Activated CD8-positive, alpha-beta memory T cell treated with anti-CD3 and anti-CD28 coated beads, Interleukin-2, amount 50 U/mL, for 48 hours (primary cell): ENCODE measurements at places on chromosomes 2 and 18.

DNA sequence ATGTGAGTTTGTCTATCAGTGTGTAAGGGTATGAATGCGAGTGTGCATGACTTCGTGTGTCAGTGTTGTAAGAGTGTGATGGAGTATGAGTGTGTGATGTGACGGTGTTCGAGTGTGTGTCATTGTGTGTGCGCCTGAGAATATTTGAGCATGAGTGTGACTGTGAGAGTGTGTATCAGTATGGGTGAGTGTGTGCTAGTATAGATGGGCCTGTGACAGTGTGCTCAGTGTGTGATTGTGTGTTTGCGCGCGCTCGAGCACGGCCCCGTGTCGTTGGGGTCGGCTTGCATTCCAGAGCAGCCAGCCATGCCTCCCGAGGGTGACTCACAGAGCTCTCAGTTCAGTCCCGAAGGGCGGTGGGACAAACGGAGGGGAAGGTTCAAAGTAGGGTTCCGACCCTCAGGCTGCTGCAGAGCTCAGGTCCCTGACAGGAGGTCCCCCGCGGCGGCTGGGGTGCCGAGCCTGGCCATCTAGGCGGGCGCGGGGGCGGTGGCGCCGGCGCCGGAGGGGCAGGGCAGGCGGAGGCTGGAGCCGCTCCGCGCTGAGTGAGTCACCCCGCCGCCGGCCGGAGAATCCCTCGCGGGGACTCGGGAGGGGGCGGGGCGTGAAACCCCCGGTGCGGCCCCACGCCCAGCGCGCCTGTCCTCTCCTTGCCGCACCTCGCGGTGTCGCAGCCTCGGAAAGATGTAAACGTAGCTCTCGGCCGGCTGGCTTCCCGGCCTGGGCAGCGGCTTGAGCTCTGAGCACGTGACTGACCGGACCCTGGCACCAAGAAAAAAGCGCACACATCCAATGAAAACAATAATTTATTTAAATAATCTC is 3.8 kb downstream of the DLX2 start:
- peak; percentile 75 for DNase-seq

GRCh38 chr2:20539133-20539719 is 92.4 kb downstream of the RHOB start:
- no peak for DNase-seq

DNA sequence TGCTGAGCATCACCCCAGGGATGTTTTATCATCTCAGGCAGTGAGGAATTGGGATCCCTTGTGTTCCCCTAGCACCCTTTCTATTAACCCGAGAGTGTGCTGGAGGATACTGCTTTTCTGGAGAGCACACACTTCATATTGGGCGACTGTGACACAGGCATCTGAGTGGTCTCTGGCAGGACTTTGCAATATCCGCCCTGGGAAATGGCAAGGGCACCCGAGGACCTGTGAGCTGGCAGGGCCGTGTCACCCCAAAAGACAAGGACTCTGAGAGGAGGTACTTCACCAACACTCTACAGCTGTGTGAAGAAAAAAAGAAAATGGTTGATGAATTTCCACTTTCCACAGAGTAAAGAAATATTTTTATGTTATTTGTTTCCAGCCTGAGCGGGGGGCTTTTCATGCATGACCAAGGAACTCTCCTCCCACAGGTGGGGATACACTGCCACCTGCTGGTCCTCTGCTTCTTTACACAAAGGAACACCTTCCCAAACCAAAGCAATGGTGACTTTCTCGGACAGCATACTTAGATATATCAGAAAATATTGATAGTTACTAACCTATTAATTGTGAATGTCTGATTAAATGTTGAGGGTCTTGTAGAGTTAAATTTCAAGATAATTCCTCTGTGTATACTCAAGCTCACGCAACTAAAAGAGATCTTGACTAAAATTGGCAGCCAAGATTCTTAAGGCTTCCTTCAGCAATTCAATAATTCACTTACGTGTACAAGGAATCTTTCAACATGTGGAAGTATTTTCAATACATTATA is 45.9 kb upstream of the REG3G start:
- DNase-seq: peak; percentile 57

DNA sequence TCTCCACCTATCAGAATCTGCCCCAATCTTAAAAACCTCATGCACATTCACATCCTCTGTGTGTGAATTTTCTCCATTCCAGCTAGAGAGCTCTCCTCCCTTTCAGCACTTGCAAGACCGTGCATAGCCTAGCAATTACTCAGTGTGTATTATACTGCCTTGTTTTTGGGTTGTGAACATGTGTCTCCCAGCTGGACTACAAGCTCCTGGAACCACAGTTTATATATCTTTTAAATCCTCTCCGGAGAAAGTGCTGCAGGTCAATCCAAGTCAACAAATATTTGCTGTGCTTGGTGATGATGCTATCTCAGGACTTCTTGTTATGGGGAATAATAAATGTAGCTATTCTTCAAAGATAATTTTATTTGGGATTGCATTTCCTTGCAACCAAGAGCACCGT is 58.2 kb upstream of the MEX3C start:
- no peak for DNase-seq

DNA sequence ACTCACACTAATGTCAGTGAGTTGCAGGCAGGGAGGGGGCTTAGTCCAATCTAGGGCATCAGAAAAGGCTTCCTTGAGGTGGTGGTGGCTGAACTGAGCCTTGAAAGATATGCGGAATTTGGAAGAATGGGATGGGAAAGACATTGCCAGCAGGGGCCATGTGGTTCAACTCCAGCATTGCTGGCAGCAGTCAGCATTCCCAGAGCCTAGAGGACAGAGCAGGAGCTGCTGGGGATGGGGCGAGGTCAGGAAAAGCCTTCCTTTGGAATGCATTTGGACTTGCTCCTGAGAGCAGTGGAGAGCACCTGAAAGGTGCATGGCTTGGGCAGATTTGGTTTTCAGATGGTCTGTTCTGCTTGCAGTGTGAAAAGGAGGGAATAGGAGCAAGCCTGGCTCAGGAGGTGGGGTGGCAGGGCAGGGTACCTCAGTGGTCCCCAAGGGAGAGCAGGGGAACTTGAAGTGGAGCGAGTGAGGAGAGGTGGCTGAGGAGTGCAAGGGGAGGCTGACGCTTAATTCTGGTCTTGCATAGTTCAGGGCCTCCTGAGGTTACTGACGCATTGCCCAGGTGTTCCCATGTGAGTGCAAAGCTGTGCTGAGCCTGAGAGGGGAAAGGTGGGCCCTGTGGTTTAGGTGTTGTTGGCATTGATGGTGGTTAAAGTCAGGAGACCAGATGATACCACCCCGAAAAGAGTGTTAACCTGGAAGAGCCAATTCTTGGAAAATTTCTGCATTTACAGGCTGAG is 112.1 kb upstream of the MGAT5 start:
- DNase-seq: no peak

DNA sequence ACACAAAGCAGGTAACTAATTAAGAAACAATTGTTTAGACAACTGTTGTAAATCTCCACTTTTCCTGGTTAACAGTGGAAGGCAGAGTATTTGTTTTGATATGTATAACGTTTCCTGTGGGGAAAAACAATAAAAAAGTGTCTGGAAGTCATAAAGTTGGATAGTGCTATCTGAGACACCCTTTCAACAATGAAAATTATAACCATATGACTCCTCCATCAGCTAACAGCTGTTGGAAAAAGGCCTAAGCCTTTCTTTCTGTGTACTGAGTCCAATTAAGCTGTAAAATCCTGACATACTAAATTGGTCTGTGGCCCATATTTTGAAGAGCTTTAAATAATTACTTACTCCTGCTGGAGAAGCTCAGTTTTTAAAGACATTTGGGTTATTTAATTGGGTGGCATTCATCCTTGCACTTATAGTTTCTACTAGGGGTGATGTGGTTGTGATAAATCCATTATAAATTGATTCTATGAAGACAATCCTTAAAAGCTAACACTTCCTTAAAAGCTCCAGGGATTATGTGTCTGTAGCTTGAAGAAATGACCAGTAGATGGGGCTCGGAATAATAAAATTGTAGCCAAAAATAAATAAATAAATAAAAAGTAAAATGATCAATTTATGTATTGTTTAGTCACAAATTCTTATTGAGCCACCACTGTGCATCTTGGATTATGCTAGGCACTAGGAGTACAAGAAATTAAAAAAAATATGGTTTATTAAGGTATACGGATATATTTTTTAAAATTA is 698.1 kb upstream of the NXPH2 start:
- DNase-seq: no peak

GRCh38 chr2:44549856-44550255 is 188.1 kb downstream of the CAMKMT start:
- no peak for DNase-seq

DNA sequence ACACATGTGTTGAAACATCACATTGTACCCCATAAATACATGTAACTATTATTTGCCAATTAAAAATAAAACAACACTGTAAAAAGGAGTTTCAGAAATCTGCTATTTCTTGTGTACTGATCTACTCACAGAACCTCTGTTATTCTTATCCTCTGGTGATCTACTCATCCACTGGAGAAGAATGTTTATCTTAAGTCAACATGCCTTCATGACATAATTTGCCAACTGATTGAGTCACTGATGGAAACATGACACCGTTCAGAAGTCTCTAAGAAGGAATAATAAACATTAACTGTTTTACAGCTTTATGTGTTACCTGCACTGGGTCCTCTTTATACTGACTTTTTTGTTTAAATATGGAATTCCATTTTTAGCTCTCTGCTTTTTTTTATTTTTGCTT is 555.2 kb downstream of the DCDC2C start:
- DNase-seq: no peak

DNA sequence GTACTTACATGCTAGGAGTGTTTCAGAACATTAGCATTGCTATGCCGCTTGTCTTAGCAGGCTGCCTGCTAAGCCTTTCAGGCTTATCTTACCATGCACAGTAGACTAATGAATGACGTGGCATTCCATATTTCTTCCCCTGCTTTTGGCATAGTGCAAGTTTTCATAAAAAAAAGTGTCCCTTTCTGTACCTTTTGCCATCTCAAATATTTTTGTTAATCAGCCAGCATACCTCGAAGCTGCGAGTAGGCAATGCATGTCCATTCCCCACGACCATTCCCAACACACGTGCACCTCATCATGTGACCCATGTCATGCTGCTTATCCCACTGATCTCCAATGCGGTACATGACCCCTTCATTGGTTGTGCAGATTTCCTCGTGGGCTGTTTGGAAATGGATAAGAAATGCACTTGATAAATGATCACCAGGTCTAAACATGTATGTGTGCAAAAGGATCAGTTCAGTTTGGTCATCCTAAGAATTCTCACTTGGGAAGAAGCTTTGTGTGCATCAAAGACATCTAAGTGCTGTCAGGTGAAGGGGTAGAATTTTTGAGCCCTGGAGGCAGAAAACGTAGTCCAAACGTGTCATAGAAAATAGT is 13.9 kb downstream of the FN1 start:
- no peak for DNase-seq

GRCh38 chr18:25010623-25011374 is 341.2 kb downstream of the ZNF521 start:
- no peak for DNase-seq

- DNase-seq: no peak
Observed at GRCh38 chr2:37415128-37415820, 70.8 kb downstream of the QPCT start.

DNA sequence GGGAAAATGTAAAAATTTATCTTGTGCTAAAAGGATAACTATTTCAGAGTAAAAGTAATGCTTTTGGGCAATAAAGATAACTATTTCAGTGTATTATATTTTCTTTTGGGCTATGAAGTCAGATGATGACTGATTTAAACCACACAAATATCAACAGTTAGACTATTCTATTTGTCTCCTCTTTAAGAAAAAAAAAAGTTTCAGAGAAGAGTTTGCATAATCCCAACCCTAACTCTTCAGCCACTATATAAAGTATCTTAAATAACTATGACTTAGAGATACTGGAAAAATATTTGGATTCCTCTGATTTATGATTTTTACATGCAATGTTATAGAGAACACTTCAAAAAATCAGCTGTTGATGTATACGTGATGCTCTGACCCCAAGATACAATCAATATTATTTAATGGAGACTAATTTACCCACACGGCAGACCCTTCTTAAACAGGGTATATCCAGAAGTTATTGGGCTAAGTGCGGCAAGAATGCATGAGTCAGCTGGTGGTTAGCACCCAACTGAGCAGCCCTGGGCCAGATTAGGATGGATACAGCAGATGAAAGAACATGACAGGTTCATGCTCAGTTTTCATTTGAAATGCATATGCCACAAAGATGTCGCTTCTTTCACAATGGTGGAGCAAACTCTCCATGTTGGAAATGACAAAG is 279.0 kb downstream of the AFF3 start:
- no peak for DNase-seq

DNA sequence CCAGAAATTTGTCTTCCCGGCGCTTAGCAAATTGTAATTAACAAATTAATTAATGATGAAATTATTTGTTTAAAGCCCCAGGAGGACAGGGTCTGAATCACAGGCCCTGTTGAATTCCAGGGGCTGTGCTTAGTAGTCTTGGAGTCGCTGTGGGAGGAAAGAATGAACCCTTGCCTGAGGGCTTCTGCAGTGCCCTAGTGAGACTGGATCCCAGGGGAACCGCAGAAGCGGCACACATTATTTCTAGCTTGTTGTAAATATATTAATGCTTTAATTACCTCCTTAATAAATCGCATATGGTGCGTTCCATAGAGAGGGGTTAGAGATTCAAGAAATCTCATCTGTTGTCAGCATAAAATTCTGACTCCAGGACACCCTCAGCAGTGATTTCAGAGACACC is 235.4 kb downstream of the CELF4 start:
- no peak for DNase-seq

DNA sequence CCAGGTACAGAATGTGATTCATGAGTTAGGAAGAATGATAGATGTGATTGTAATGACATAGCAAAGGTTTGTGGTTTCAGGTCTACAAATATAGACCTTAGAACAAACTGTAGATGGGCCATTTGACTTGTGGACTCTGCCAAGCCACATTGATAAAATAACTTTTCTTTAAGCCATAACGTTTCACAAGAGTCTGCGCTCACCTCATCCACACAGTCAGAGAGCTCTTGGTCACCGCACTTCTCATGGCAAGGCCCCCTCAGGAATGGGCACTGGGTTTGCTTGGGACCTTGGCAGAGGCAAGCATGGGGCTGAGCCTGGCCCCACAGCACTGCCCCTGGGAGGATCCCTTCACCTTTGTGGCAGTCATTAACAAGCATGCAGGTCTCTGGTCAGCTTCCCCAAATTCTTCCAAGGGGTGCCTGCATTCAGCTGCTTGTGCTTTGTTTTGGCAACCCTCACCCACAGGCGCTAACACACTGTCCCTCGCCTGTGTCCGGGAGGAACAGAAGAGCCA is 14.0 kb downstream of the ARMC9 start:
- DNase-seq: peak; percentile 15

GRCh38 chr18:79438089-79438897 is 42.6 kb downstream of the NFATC1 start:
- no peak for DNase-seq

DNA sequence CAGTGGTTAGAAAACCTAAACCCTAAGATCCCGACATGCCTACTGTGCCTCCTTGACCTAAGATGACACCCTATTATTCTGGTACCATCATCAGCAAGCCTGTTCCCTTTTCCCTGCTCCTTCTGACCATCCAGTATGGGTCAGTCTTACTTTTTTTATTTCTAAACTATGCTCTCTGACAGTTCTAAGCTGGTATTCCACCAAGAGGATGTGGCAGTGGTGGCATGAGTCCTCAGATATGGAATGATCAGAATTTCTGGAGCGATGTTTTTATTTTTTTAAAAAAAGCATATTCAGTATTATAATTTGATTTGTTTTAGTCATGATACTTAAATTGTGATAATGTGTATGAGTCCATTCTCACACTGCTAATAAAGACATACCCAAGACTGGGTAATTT is 145.9 kb upstream of the LHCGR start:
- DNase-seq: no peak

- DNase-seq: no peak
Observed at GRCh38 chr2:54261537-54261936, 5.5 kb upstream of the TSPYL6 start.
